ENCODE measurements at places on chromosomes 2 and 18. TPM values are rescaled to one million over a fixed set of nuclear protein-coding genes. Genes with fewer than 3 reads are reported as not detected.
A peak's percentile ranks its signal among the peaks of the same experiment; 100 is the strongest.

OTOS gene
- not detected for total RNA-seq

GRCh38 chr2:102932501-102932900 lies 170.7 kb downstream of the TMEM182 start:
- H3K4me1 ChIP-seq: no peaks in the 10 kb centered on the region
- no peaks in the 10 kb centered on the region for H3K27me3 ChIP-seq
- no peaks in the 10 kb centered on the region for H3K36me3 ChIP-seq

GRCh38 chr2:189088591-189089205 lies 90.9 kb downstream of the COL5A2 start:
- no peak for DNase-seq
- no peaks in the 10 kb centered on the region for H3K27me3 ChIP-seq
- H3K27ac ChIP-seq: no peak overlapping the region
- H3K4me1 ChIP-seq: no peaks in the 10 kb centered on the region
- H3K4me3 ChIP-seq: no peak overlapping the region
- H3K36me3 ChIP-seq: no peaks in the 10 kb centered on the region

DNA sequence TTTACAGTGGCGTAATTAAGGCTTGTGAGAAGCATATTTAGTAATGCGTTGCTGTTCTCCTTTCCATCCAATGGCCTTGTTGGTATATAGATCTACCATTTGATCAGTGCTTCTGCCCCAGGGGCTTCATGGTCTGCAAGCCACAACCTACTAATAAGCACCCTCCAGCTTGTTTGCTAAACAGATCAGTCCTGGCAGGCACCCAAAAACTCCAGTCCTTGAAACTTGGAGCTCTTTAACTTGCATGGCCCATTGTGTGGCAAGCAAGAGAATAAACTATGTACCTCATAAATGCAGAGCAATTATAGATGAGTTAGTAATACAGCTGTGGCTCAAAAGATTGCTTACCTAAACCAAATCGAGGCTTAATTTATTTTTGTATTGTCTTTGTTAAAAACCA lies 158.5 kb downstream of the FTCDNL1 start:
- H3K4me3 ChIP-seq: no peak overlapping the region
- H3K4me1 ChIP-seq: no peaks in the 10 kb centered on the region
- H3K27ac ChIP-seq: no peak overlapping the region
- no peak for DNase-seq
- H3K36me3 ChIP-seq: no peaks in the 10 kb centered on the region

- H3K4me3 ChIP-seq: no peak overlapping the region
Measured at GRCh38 chr18:25832001-25832604, 258.3 kb downstream of the SS18 start.

CNDP1 gene
- total RNA-seq: 0.29 TPM

DNA sequence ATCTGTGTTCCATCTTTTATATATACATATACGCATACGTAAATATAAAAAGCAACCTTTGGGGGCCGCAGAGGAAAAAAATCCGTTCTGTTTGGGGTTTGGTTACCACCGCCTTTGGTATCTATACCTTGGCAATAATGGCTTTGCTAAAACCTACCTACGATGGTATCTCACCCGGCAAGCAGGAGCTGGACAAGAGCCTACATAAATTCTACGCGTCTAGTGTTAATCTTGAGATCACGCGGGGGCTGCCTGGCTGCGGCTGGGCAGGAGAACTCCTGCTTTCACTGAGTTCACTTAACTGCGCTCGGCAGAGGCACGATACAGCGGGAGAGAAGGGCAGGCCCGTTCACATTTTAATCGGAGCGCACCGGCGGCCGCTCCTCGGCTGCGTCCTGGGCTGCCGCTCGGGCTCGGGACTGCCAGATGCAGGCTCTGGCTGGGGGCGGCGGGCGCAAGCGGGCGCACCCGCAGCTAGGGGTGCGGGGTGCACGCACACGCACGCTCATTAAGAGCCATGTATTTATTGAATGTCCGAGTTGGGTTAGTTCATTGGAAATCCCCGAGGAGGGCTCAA lies 1.7 kb upstream of the POU3F3 start:
- peaks cover 62% of the 10 kb centered on the region for H3K27me3 ChIP-seq
- H3K4me3 ChIP-seq: no peak overlapping the region
- H3K27ac ChIP-seq: no peak overlapping the region
- peak; percentile 48 for DNase-seq
- no peaks in the 10 kb centered on the region for H3K4me1 ChIP-seq

DNA sequence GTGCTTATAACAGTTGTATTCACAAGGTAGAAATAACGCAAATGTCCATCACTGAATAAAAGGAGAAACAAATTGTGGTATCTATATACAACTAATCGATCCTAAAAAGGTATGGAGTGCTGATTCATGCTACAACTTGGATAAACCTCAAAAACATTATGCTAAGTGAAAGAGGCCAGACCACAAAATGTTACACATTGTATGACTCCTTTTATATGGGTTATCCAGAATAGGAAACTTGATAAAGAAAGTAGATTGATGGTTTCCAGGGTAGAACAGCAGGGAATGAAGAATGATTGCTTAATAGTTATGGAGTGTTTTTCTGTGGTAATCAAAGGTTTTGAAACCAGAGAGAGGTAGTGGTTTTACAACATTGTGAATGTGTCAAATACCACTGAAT lies 432.2 kb upstream of the TRIB2 start:
- no peak for DNase-seq
- no peak overlapping the region for H3K27ac ChIP-seq
- H3K36me3 ChIP-seq: peaks cover 3% of the 10 kb centered on the region
- no peak overlapping the region for H3K4me3 ChIP-seq
- no peaks in the 10 kb centered on the region for H3K27me3 ChIP-seq
- H3K4me1 ChIP-seq: no peaks in the 10 kb centered on the region

GRCh38 chr18:904218-905090 lies at the start of gene ADCYAP1:
Gene ADCYAP1 (plus strand): TSS chr18:904871. CDS start chr18:905387, 516 bp downstream.
- peak; percentile 72 for DNase-seq
- H3K4me1 ChIP-seq: peaks cover 6% of the 10 kb centered on the region
- no peaks in the 10 kb centered on the region for H3K36me3 ChIP-seq
- peaks cover 64% of the 10 kb centered on the region for H3K27me3 ChIP-seq
- H3K27ac ChIP-seq: no peak within 1 kb of the TSS
- H3K4me3 ChIP-seq: peak within 1 kb of the TSS; percentile 82

- no peak overlapping the region for H3K4me3 ChIP-seq
- no peaks in the 10 kb centered on the region for H3K36me3 ChIP-seq
- no peaks in the 10 kb centered on the region for H3K4me1 ChIP-seq
- no peak overlapping the region for H3K27ac ChIP-seq
Measured at GRCh38 chr2:71702071-71702970, 249.0 kb downstream of the DYSF start.

GRCh38 chr2:227370791-227371312 lies 8.3 kb downstream of the TM4SF20 start:
- no peak for DNase-seq
- H3K27ac ChIP-seq: no peak overlapping the region
- no peak overlapping the region for H3K4me3 ChIP-seq

ALPP gene
- total RNA-seq: 0.20 TPM

BOLA3 gene
- total RNA-seq: 51.9 TPM

DNA sequence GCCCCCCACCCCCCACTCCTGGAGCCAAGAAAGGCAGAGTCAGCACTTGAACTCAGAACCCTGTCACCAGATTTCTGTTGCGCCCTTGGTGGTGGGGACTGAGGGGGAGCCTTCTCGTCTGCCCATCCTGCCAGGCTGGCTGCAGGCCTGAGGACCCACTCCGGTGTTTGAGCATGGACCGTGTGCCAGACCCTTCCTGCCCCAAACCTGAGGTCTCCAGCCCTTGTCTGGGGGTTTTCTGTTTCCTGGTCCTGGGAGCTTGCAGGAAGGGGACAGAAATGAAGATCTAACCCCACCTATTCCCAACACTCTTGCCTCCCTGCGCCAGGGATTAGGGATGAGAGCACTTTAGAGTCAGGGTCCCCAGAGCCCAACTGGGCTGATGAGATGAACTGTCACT lies 190.6 kb downstream of the HAUS1 start:
- H3K4me1 ChIP-seq: peaks cover 8% of the 10 kb centered on the region
- no peak overlapping the region for H3K27ac ChIP-seq
- no peak overlapping the region for H3K4me3 ChIP-seq
- no peak for DNase-seq
- no peaks in the 10 kb centered on the region for H3K27me3 ChIP-seq

DNA sequence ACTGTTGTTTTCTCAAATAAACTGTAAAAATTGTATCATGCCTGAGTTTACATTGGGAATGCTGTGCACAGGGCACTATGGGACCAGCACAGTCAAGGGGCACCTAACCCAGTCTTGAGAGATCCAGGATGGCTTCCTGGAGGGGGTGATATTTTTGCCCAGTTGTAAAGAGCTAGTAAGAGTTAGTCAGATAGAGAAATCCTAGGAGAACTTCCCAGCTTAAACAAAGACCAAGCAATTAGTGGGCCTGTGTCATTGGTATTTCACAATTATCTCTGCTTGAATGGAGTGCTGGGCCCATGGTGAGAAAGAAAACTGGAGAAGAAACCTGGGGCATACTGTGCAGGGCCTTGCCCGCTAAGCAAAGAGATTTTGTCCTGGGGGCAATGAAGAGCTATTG lies 12.2 kb downstream of the XDH start:
- no peak overlapping the region for H3K27ac ChIP-seq
- DNase-seq: no peak
- H3K27me3 ChIP-seq: no peaks in the 10 kb centered on the region
- H3K4me1 ChIP-seq: peaks cover 2% of the 10 kb centered on the region
- no peak overlapping the region for H3K4me3 ChIP-seq

- H3K27ac ChIP-seq: no peak overlapping the region
- no peaks in the 10 kb centered on the region for H3K27me3 ChIP-seq
- no peaks in the 10 kb centered on the region for H3K4me1 ChIP-seq
Measured at GRCh38 chr2:198930170-198930569, 527.6 kb downstream of the SATB2 start.

- H3K4me3 ChIP-seq: no peak overlapping the region
Measured at GRCh38 chr2:211162911-211163310, 606.5 kb downstream of the CPS1 start.

DNA sequence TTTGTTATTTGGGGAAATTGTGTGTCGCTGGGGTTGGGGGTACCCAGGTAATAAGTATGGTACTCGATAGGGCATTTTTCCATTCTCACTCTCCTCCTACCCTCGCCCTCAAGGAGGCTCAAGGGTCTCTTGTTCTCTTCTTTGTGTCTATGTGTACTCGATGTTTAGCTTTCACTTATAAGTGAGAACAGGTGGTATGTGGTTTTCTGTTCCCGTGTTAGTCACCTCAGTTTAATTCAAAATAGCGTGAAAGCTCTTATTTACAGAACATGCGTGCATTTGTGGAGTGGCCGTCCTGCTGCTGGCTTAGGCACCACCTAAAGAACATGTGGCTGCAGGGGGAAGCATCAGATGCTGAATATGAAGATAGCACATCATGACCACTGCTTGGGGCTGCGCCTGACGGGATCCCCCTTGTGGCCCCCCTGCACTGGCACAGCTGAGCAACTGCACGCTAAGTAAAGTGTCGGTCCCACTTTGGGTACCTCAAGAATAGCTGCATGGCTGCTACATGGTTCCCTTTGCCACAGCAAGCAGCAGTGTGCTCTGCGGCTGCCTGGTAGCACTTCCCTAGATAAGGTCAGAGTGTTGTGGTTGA lies 569.0 kb downstream of the DCDC2C start:
- H3K36me3 ChIP-seq: no peaks in the 10 kb centered on the region
- no peaks in the 10 kb centered on the region for H3K27me3 ChIP-seq
- no peaks in the 10 kb centered on the region for H3K4me1 ChIP-seq
- no peak for DNase-seq
- no peak overlapping the region for H3K27ac ChIP-seq

GRCh38 chr2:84870306-84870705 lies 10.6 kb downstream of the TRABD2A start:
- DNase-seq: no peak
- H3K4me3 ChIP-seq: no peak overlapping the region
- H3K4me1 ChIP-seq: no peaks in the 10 kb centered on the region
- H3K27ac ChIP-seq: no peak overlapping the region

DNA sequence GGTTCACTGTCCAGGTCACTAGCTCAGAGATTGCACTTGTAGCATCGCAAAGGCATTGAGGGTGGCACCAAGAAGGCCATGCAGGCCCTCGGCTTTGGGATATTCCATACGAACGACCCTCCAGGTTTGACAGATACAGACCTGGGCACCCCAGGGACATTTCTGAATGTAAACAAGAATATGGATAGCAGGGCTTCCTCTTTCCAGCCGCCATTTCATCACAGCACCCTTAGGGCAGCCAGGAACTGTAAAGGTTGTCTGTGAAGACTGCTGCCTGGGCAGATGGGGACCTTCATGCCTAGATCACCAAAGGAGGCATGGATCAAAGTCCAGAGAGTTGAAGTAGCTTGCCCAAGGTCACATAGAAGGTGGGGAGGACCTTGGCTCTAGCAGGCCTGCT lies 70.5 kb downstream of the ACTR2 start:
- H3K4me1 ChIP-seq: peaks cover 3% of the 10 kb centered on the region
- no peaks in the 10 kb centered on the region for H3K36me3 ChIP-seq
- H3K27ac ChIP-seq: no peak overlapping the region
- no peak overlapping the region for H3K4me3 ChIP-seq

EFR3B gene
- 7.2 TPM for total RNA-seq

DNA sequence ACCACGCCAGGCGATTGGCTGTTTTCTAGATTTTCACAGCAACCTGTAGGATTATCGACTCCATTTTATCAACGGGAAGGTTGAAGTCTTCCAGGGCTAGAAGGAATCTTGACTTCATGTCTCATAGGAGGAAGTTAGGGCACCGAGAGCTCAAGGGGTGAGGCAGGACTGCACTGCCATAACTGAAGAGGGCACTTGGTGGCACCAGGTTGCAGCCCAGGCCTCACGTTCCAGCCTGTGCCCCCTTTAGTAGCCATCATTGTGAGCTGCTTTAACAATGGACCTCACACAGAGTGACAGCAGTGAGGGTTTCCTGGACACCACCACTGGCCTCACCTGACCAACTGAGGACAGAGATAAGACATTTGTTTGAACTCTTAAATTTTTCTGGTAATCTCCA lies 22.9 kb upstream of the RPL37A start:
- 0 out of 2 replicates have a peak, but pooled peaks cover 4% of the 10 kb centered on the region for H3K4me1 ChIP-seq
- no peaks in the 10 kb centered on the region for H3K36me3 ChIP-seq
- H3K27ac ChIP-seq: no peak overlapping the region
- no peak overlapping the region for H3K4me3 ChIP-seq
- H3K27me3 ChIP-seq: no peaks in the 10 kb centered on the region

DNA sequence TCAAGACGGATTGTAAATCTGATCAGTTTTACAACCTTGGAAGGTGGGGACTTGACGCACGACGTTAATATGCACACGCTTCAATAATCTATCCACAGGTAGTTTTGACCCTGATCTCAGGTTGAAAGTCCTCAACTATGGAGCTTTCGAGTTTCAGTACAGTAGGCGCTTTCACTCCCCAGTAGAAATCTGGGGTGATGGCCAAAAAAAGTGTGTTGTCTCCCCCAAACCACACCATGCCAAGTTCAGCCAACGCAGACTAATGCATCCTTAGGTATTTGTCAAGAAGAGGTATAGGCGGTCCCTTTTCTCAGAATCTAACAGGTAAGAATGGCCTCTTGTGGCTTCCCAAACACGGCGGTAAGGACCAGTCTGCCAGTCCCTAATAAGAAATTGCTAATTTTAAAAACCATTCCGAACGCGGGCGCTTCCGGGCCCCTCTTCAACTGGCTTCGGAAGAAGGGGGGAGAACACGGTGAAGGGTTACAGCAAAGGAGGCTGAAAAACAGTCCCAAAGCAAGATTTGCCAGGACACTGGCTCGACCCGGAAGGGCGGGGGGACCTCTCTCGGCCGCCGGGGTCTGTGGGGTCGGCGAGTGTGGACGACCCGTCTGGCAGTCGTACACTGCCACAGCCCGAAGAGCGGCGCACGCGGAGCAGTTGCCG lies 659 bp downstream of the FAM210A start:
- no peaks in the 10 kb centered on the region for H3K27me3 ChIP-seq
- no peak overlapping the region for H3K27ac ChIP-seq
- no peak for DNase-seq
- no peaks in the 10 kb centered on the region for H3K4me1 ChIP-seq
- H3K4me3 ChIP-seq: peak overlapping the region; percentile 96

Measured in H9 (cell line).